Astrocyte of the hippocampus (primary cell): ENCODE measurements at places on chromosomes 6 and 20.

DNA sequence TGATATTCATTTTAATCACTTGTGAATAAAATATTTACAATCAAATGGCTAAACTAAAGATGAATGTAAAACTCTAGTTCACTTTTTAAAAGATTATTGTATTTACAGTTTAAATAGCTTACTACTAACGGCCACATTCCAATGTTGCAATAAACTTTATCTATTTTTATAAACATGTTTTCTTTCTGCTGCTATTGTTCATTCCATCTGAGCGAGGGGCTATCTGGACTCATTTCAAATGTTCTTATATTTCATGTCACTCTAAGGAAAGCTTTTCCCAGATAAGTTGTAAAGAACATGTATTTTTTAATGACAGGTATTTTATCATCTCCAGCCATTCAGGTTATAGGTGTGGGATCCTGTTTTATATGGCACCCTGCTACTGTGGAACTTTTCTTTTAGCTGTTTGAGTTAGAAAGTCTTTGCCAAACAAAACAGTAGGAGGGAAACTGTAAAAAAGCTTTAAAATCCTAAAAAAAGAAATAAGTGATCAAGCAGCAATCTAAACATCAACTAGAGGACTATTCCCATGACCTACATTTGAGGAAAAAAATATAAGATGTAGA, 42.5 kb downstream of the HMGCLL1 start:
- DNase-seq: no peak

DNA sequence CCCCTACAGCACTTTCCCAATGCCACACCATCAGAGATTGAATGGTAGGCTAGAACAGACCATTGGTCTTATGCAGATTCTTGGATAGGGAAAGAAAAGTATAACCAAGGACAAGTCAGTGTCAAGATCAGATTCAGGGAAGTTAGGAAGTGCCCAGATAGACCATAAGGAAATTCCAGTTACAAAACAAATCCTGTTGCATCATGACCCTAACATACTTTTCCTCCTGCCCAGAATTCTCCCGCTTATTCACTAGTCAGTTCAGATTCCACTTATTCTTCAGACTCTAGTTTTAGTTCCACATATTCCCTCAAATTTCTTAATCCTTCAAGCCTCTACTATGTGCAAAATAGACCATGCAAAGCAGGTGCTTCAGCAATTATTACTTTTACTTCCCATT, 20.7 kb downstream of the METTL24 start:
- DNase-seq: no peak

GRCh38 chr20:8829256-8829655, 239.6 kb upstream of the PLCB4 start:
- no peak for DNase-seq

DNA sequence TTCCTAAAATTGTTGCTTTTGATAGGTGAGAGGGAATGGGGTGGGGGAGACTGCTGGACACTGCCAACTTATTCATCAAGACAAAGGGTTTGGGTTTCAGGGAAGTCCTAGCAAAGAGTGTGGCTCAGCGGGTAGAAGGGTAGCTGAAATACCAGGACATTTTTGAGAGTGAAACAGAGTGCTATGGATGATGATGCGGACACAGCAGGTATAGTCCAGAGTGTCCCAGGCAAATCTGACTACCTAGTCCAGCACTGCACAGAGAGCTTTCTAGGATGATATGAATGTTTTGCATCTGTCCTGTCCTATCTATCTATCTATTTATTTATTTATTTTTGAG, 154.3 kb downstream of the BCAS1 start:
- no peak for DNase-seq

DNA sequence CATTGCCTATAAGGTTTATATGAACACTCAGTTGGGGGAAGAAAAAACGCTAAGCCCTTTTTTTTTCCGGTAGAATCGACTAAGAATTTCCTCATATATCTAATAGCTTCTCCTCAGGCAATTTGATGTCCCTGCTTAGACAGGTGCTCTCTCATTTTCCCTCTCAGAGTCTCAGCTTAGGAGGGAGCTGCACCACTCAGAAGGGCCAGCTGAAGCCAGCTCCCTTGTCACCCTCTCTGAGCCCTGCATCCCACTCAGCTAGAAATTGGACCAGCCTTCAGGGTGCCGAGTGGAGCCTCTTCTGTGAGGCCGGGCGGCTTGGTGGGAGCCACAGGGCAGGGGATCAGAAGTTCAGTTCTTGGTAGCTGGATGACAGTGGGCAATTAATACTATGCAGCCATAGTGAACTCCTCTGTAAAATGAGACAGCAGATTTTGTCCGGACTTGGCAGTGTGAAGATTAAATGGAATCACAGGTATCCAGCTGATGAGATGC, 368.5 kb downstream of the MAFB start:
- DNase-seq: no peak

DNA sequence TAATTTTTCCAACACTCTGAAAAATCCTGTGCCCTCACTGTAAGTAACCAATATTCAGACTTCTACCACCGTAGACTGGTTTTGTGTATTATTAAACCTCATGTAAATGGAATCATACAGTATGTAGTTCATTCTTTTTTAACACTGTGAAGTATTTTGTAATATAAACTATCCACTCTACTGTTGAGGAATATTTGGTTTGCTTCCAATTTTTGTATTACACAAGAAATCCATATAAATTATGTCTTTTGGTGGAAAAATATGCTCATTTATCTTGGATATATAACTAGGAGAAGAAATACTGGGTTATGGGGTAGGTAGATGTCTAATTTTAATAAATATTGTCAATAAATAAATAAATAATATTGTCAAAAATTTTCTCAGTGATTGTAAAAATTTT, 116.8 kb downstream of the CHD6 start:
- DNase-seq: no peak

- no peak for DNase-seq
Observed at GRCh38 chr6:168103050-168103830, 24.2 kb upstream of the FRMD1 start.

DNA sequence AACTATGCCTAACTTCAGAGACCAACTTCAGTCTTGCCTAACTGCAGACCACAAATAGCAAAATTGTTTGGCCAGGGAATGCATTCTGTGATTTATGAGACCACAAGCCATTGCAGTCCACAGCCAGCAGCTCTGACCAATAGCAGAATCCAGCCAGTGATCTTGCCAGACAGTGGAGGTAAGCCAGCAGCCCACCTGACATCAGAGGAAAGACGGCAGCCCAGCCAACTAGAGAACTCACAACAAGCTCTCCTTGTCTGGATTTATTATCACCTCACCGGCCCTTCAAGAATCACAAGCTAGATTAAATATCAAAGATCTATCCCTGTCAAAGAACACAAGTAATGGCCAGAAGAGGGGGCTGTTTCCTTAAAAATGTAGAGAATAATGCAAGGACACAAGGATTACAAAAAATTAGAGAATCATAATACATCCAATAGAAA, 66.5 kb upstream of the SLC35F1 start:
- peak; percentile 84 for DNase-seq

GRCh38 chr20:23079016-23079351, 7.1 kb downstream of the CD93 start:
- no peak for DNase-seq

- no peak for DNase-seq
Observed at GRCh38 chr6:116373300-116373699, 2.6 kb downstream of the DSE start.

- DNase-seq: no peak
Observed at GRCh38 chr6:129671442-129672340, 38.3 kb downstream of the ARHGAP18 start.

DNA sequence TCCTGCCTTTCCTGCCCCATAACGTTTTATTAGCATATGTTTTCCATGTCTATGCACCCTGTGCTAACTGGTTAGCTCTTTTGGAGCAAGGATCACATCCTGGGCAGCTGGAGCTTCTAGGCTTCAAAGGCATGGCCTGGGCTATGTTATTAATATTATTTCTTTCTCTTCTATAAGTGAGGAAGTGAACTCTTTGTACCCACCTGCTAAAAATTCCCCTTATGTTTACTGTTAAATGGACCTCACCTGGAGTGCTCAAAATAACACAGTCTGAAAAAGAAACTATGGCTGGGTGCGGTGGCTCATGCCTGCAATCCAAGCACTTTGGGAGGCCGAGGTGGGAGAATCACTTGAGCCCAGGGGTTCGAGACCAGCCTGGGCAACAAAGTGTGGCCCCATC, 97.8 kb downstream of the TNFAIP3 start:
- DNase-seq: no peak
